ENCODE measurements at places on chromosomes 13 and 19.

DNA sequence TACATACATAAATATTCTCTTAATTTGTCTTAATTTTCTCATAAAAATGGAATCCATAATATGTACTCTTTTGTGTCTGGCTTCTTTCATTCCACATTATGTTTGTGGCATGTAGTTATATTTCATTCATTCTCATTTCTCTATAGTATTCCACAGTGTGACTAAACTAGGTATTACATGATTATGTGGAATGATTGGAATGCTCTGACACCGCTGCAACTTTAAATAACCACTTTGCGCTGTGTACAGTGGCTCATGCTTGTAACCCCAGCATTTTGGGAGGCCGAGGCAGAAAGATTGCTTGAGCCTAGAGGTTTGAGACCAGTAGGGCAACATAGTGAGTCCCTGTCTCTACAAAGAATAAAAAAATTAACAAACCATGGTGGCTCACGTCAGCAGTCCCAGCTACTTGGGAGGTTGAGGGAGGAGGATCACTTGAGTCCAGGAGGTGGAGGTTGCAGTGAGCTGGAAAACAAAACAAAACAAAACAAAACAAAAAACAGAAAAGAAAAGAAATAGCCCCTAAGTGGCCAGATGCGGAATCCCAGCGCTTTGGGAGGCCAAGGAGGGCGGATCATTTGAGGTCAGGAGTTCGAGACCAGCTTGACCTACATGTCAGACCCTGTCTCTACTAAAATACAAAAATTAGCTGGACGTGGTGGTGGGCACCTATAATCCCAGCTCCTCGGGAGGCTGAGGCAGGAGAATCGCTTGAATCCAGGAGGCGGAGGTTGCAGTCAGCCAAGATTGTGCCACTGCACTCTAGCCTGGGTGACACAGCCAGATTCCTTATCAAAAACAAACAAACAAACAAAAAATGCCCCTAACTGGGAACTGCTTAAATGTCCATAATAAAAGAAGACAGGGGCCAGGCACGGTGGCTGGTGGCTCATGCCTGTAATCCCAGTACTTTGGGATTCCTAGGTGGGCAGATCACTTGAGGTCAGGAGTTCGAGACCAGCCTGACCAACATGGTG lies 8.0 kb upstream of the SAE1 start:
- no peak for DNase-seq

DNA sequence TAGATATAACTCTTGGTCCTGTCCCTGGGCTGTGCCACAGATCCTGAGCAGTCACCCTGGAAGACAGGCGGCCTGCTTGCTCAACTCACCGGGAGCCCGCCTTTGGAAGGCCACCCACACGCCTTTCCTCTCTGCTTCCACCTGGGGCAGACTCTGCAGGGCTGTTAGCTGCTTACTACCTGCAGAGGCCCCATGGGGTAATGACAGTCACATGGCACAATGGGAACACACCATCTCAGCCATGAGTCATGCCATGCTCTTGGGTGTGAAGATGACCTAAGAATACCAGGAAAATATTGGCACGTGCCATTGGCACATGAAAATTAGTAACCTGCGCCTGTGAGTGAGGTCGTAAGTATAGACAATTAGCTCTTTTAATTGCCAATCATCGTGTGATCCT lies 108.6 kb downstream of the COL4A2 start:
- DNase-seq = no peak

DNA sequence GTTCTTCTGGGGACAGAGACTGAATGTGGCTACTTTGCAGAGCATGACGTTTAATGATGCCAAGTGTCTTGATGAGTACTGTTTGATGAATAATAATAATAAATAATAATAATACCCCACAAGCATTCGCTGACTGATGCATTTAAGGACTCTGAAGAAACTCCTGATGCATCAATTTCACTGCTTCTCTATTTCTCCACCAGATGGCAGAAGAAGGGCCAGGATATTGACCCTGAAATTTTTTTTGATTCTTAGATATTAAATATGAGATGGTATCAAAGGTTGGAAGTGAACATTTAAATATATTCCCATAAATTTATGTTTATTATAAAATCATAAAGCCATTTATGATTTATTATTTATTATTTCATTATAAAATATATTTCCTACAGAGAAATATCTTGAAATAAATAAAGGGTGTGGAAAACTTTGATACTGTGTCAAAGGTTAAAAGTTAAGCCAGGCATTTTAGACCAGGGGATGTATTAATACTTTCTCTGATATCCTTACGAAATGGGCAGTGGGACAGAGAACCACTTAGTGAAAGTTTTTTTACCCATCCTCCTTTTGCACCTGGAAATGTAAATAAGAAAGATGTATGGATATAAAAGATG lies 170.9 kb downstream of the LACC1 start:
- no peak for DNase-seq

DNA sequence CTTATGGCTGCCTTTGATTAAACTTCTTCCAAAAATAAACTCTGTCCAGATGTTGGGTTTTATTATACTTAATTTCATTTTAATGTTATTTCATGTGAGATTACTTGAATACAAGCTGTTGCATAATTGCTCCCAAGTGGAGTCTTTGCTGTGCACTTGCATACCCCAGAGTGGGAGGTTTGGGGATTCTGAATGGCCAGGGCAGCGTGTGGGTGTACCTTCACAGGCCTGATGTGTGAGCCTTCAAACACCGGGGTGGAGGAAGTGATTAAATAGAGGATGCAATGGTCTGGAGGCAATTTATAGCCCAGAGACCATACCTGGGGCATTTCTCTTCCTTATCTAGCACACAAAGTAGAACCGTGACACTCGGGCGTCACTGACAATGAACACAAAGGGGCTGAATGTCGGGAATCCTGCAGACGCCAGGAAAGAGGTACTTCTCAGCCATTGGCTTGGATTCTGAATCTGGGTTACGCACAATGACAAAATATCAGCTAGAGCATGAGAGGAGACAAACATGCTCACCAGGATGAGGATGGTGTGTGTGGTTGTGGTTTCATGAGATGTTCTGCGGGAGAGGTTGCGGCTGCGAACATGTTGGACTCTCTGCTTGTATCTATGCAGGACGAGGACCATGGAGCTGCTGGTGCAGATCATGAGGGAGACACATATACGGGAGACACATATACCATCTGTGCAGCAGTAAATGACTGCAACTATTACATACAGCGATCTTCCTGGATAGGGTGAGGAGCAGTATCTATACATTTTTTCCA lies 7.1 kb upstream of the LILRA5 start:
- DNase-seq = no peak

DNA sequence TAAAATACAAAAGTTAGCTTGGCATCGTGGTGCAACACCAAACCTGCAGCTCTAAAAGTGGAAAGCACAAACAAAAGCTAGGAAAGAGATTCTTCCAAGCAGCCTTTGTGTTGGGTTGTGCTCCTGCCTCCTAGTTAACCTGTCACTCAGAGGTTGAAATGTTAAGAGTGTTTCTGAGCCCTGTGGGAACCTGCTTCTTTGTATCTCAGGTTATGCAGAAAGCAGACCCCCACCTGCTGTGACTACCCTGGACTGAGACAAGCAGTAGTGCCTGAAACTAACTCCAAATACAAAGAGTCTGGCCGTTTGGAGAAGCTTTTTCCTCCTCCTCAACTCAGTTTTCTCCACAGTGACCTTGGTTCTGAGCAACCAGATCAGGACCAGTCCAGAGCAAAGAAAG lies 158.4 kb upstream of the CSNK1A1L start:
- DNase-seq = no peak

DNA sequence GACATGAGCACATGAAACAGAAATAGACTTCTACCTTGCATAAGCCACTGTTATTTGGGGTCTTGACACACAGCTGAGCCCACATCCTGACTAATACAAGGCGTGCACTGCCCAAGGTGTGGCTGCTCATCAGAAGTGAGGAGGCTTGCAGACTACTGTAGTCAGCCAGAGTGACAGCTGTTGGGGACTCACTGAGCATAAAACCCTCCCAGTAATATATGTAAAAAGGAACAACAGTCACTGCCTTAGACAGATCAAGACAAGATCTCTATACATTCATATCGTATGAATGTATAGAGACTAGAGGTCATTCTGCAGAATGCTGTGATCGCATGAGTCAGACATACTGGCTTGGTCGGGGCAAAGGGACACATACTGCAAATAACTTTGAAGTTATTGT lies 4.1 kb upstream of the C1QTNF9B start:
- no peak for DNase-seq

DNA sequence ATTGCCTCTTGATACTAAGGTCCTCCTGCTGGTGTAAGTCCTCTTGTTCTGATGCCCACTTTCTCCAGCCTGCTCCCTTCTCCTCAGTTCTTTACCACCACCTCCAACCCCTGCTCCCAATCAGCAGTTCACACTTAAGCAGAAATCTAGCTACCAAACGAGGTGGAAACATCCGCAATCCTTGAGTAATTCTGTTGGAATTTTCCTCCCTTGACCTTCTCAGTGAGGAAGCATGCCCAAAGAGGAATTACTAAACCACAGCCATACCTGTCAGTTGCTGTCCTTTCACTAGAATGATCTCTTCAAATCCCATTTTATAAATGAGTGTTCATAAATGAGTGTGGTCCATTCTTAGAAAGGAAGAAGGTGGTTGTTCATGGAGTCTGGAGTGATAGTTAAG lies 289.9 kb downstream of the DACH1 start:
- no peak for DNase-seq

DNA sequence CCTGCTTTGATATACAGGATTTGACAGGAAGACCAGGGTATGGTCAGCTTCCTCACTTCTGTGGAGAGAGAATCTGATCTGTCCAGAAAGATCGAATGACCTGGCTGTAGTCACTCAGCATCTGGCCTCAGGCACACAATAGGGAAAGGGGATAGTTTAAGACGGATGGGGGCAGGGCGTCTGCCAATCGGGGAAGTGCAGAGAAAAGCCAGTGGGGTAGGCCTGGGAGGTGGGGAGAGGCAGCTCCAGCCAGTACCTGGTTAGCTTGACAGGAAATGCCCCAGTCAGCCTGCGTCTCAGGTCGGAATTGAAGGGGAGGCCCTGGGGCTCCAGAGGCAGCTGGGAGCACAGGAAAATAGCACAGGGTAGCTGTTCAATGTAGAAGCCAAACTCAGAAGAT lies 12.4 kb downstream of the ZNF444 start:
- DNase-seq = no peak

- DNase-seq = peak; percentile 20
These were observed 1.3 kb downstream of the GADD45B start for GRCh38 chr19:2477141-2477710.

DNA sequence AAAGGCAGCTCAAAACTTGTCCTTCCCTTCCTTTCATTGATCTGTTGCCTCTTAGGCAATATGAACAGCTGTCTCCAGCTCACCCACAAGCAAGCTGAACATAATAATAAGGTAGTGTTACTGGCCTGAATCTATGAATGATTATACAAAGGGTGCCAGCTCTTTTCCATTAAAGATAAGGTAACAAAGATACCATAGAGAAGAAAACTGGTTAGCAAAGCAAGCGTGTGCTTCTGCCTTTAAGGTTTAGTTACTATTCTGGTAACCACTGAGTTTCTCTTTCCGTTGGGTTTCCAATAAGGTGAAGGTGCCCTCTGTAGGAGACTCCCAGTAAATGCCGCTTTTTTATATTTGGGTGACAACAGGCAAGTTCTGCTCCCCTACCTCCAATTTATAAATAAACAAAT lies 12.1 kb upstream of the DACH1 start:
- no peak for DNase-seq

GRCh38 chr13:36675213-36675536 lies 1.4 kb downstream of the SERTM1 start:
- no peak for DNase-seq

- DNase-seq = no peak
These were observed 2.7 kb downstream of the PLEKHF1 start for GRCh38 chr19:29667901-29668341.

DNA sequence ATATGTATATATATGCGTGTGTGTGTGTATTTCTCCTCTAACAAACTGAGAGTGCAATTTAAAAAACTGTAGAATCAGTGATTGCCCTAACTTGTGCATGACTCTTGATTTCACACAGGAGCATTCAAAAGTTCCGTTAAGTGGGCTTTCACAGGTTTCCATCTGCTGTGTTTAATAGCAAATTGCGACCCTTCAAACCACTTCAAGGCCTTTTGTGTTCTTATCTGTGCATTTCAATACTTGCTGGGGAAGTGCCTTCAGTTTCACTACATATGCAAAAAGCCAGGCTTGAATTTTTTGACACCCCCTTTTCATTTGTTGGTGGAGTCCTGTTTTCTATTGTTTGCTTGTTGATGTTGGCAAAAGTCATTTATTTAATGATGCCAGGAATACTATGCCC lies 158.0 kb downstream of the TM9SF2 start:
- no peak for DNase-seq

DNA sequence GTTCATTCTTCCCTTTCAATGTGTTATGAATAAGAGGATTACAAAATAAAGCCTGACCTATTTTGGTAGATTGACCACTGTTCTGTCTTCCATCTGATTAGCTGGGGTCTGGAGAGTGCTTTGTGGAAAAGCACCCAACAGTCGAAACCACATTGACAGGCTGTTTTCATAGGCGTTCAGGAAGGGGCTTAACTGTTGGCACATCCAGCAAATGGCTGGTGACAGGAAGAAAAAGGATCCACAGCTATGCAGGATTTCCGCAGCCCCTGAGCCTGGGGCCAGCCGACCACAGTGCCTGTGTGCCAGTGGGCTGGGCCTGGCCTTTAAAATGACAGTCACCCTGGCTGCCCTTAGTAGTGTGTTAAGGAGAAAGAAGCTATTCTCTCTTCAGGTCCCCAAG lies 113.3 kb downstream of the SIPA1L3 start:
- no peak for DNase-seq

- DNase-seq = no peak
These were observed 60.5 kb upstream of the KCTD15 start for GRCh38 chr19:33736158-33736557.

- DNase-seq = no peak
These were observed 299.0 kb downstream of the KLF12 start for GRCh38 chr13:73835138-73835721.

- DNase-seq = no peak
These were observed 52.0 kb downstream of the EPS15L1 start for GRCh38 chr19:16419669-16420335.

DNA sequence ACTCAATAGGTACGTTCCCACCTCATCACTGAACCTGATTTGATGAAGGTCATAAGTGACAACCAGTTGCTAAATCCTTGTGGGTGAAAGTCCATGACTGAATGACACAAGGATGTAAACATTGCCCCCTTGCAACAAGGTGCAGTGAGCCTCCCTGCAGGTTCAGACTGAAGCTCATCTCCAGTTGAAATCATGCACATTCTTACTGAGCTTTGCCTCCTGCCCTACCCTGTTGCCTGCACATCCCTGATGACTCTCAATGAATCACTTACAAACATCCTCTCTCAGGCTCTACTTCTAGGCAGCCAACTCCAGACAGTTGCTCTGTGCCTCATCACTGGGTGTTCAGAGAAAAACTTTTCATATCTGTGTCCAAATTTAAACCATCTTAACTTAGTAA lies 42.5 kb upstream of the ARGLU1 start:
- no peak for DNase-seq

All from activated T-helper 1 cell treated with anti-CD3 and anti-CD28 coated beads, Interleukin-2, amount 50 U/mL, for 16 hours (primary cell).